ENCODE measurements at places on chromosomes 11 and 22.

GRCh38 chr22:42324990-42325710, 54.7 kb upstream of the TCF20 start:
- no peak for DNase-seq

GRCh38 chr22:44329179-44329796, 16.5 kb upstream of the SHISAL1 start:
- DNase-seq: no peak

- no peak for DNase-seq
Measured at GRCh38 chr11:60528465-60528864, 13.3 kb downstream of the MS4A13 start.

DNA sequence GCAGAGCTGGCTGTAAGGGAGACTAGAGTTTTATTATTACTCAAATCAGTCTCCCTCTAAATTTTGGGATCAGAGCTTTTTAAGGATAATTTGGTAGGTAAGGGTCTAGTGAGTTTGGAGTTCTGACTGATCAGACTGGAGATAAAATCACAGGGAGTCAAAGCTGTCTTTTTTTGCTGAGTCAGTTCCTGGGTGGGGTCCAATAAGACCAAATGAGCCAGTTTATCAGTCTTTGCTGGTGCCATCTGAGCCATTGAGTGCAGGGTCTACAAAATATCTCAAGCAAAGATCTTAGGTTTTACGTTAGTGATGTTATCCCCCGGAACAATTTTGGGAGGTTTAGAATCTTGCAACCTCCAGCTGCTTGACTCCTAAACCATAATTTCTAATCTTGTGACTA, 935.1 kb upstream of the RAG2 start:
- DNase-seq: no peak

- DNase-seq: no peak
Measured at GRCh38 chr22:35021161-35021560, 44.8 kb upstream of the ISX start.

DNA sequence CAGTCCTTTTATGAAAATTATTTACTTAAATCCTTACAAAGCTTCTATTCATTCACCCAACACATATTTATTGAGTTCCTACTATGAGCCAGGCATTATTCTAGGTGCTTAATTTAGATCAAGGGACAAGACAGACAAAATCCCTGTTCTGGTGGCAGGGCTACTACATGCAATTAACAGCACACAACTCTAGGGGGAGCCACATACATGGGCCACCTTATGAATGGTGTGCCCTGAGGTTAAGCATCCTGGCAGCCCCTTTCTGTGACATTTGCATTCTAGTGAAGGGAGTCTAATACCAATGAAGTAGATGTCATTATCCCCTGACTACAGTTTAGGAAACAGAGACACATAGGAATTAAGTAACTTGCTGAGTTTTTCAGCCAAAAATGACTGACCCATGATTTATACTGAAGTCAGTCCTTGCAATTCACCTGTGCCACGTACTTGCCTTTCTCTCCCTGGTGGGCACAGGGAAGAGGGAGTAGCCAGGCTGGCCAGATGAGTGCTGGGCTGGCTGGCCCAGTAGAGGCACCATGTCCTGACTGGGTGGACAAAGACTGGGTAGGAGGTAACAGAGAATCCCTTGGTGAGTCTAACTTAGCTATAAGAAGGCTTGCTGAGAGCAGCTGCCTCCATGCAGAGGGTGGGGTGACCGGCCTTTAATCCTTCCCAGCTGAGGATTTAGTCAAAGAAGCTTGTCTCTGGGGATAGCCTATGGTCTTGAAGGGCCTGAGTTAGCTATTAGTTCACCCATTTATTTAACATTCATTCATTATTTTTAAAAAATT, 52.0 kb upstream of the ELF5 start:
- no peak for DNase-seq

- no peak for DNase-seq
Measured at GRCh38 chr22:39312410-39312809, 7.0 kb downstream of the RPL3 start.

GRCh38 chr22:24486501-24486921, 8.6 kb upstream of the UPB1 start:
- DNase-seq: no peak

DNA sequence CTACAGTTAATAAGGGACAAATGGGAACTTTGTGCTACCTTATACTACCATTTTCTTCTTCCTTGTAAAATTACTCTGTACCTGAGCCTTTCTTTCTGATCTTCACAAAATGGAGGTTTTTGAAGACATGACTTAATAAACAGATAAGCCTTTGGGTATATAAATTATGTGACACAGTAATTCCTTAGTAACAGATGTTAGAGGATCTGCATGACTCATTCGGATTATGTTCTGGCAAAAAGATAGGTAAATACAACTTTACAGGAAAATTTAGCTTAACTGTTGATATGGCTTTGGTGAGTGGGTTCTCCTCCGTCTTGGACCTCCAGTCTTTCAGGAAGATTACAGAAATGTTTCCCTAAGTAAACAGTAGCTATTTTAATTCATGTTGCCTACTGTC, 61.8 kb downstream of the BID start:
- no peak for DNase-seq

DNA sequence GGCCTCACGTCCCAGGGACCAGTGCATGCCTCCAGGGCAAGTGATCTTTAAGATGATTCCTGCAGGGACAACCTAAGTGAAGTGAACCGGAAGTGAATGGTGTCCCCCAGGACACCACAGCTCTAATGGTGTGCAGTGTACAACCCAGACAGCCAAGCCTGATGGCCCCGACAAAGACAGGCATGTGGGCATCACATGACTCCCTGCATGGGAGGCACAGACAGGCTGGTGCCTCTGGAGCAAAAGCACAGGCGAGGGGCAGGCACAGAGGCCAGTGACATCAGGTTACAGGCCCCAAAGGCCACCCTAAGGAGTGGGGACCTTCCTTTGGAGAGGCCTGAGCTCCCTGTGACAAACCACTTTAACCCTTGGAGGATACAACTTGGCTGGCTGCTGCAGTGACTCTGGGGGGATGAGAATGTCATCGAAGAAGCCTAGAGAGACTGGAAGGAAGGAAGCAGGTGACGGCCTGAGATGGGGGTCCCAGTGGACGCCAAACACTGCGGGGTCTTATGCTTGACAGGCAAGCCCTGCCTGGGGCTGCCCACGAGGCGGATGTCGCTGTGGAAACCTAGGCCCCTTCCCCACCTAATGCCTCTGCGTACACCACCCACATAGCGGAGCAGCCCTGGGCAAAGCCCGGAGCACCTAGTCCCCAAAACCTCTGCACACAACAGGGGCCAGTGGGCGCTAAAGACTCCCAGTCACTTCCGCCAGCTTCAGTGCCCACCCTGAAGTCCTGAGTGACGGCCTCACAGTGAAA, 12.4 kb downstream of the POLR3H start:
- no peak for DNase-seq

- DNase-seq: no peak
Measured at GRCh38 chr11:12361682-12362081, 15.7 kb upstream of the PARVA start.

- no peak for DNase-seq
Measured at GRCh38 chr11:35639591-35640179, 21.4 kb downstream of the FJX1 start.

- no peak for DNase-seq
Measured at GRCh38 chr11:44775366-44775984, 48.7 kb downstream of the TSPAN18 start.

- DNase-seq: no peak
Measured at GRCh38 chr22:17379944-17380343, 10.7 kb downstream of the CECR2 start.

GRCh38 chr11:15136166-15136565, 21.4 kb downstream of the INSC start:
- DNase-seq: no peak

DNA sequence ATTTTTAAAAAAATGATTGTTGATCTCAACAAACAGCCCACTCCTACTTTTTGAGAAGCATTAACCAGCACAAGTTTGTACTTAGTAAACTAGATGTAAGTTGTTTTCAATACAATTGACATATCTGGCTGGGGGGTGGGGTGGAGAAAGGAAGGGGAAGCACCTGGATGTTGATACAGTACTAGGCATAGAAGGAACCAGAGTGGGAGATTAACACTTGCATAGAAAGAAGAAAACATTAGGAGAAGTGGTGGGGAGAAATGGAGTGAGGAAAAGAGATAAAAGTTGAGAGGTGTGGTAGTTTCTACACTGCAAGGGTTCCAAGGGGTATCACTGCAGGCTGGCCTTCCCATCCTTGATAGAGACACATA, 10.6 kb upstream of the GAB2 start:
- DNase-seq: no peak

- no peak for DNase-seq
Measured at GRCh38 chr11:9004183-9004926, 554 bp upstream of the NRIP3 start.

DNA sequence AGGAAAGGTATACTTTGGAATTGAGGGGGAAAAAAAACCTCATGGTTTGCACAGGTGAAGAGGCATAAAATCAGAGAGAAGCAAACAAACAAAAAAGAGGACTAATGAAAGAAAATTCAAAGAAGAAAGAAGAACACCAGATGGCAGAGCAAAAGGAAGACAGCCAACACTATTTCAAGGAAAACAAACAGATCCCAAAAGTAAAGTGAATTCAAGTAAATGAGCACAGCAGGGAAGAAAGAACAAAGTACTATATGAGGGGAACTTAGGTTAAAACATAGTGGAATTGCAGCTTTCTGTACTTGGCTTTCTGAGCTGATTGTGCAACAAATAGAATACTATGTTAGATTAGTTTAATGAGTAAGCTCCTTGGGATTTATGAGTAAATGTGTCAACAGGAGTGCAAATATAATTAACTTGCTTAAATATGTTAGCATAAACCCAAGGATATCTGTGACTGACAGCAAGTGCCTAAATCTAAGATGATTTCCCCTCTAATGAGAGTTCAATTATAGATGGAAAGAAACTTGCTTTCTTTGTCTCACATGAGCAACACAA, 404.6 kb upstream of the CNTN5 start:
- DNase-seq: no peak

DNA sequence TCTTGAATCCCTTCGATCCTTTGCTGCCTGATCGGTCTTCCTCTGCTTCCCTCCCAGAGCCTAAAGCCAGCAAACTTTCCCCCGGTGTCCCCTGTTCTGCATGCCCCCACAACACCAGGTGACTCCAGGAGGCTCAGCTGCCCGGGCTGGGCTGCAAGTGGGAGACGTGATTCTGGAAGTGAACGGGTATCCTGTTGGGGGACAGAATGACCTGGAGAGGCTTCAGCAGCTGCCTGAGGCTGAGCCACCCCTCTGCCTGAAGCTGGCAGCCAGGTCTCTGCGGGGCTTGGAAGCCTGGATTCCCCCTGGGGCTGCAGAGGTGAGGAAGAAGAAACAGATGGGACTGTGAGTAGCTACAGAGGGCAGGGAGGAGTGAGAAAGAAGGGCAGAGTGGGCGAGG, 3.6 kb downstream of the NHERF4 start:
- DNase-seq: no peak

GRCh38 chr11:464316-464715, 14.2 kb downstream of the PTDSS2 start:
- DNase-seq: no peak

DNA sequence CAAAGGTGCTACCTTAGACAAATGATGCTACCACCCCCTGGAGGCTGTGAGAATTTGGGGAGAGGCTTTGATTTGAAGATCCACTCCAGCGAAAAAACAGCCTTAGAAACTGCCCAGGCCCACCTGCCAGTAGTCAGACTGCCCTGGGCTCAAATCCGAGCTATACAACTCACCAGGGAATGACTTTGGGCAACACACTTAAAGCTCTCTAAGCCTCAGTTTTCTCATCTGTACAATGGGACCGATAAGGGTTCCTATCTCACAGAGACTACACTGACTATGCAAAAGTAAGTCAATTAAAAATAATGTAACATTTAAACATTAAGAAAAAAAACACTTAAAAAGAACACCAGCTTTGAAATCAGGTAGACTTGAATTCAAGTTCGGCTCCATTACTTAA, 19.9 kb downstream of the VWCE start:
- DNase-seq: no peak

DNA sequence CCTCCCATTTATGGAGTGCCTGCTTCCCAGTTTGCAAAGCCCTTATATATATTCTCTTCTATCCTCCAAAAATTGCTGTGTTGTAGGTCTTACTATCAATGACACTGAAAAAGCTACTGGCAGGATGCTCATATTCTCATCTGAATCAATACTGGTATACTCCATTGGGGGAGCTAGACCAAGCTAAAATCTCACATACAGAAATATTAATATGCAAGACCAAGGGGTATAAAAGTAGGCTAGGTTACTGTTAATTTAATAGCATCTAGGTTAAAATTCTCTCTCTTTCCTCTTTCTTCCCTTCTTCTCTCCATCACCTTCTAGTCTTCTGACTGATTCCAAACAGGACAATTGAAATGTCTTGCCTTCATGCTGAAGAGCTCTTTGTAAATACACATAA, 17.1 kb upstream of the BDNF start:
- DNase-seq: peak; percentile 65

DNA sequence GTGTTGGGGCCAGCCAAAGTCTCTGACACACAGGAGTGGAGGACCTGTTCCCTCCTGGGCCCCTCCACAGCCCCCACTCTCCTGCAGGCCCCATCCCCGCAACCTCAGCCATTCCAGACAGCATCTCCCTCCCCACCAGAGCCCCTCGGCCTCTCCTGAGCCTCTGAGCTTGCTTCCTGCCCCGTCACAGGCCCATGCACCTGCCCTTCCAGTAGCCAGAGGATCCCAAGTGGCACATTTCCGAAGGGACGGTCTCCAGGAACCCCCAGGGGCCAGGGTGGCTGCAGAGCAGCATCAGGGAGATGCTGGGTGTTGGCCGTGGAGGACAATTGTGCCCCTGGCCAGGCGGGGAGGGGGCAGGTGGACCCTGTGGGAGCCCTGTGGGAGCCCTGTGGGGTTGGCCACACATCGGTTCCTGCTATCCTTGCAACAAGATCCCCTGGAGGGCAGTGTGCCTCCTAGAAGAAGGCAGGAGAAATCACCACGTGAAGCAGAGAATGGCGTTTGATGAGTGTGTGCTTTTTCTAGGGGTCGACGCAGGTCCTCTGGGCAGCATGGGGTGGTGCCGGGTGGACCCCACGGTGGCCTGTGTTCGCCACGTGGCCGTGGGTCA, 45.3 kb upstream of the PPARA start:
- no peak for DNase-seq

Measured in cerebellar nuclear complex (tissue), 1 donor.